ENCODE measurements at places on chromosomes 2 and 18.

- DNase-seq, result no peak
Measured at GRCh38 chr2:38030635-38031355, 45.2 kb downstream of the CYP1B1 start.

- DNase-seq, result no peak
Measured at GRCh38 chr2:216405588-216405987, 6.7 kb upstream of the SMARCAL1 start.

GRCh38 chr2:173667415-173667814 is 297.8 kb downstream of the SP3 start:
- no peak for DNase-seq

- DNase-seq, result no peak
Measured at GRCh38 chr2:127559454-127559853, 24.0 kb downstream of the MYO7B start.

- DNase-seq, result no peak
Measured at GRCh38 chr2:200930947-200931626, 32.4 kb downstream of the ORC2 start.

- DNase-seq, result no peak
Measured at GRCh38 chr2:178860551-178860950, 53.3 kb upstream of the TTN start.

GRCh38 chr2:24985511-24985910 is 13.8 kb upstream of the DNAJC27 start:
- no peak for DNase-seq

GRCh38 chr18:73980289-73980979 is 167.2 kb downstream of the FBXO15 start:
- no peak for DNase-seq

GRCh38 chr2:236661061-236661761 is 91.6 kb downstream of the ACKR3 start:
- no peak for DNase-seq

DNA sequence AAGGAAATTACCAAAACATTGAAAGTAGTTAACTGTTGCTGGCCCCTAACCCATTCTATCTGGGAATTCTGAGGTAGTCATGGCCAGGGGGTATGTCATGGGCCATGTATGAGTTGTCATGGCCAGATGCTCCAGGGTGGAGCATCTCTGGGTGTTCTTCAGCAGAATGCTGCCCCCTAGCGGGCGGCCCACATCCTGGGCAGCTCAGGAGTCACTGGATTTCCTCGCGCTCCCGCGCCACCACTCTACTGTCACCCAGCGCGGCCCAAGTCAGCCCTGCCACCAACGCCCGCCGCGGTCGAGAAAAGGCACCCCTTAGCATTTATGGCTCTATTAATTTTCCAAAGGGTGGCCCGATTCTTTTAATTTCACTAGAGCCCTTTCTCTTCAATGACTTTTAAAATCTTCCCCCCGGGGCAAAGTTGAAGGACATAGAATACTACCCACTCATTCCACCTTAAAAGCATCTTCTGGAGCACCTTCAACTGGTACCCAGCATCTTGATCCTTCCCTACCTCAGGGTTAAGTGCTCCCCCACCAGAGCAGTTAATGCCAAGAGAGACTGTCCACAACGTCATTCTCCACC is 41.6 kb downstream of the PKDCC start:
- DNase-seq, result no peak

- no peak for DNase-seq
Measured at GRCh38 chr18:40283560-40283959, 1671.5 kb upstream of the PIK3C3 start.

DNA sequence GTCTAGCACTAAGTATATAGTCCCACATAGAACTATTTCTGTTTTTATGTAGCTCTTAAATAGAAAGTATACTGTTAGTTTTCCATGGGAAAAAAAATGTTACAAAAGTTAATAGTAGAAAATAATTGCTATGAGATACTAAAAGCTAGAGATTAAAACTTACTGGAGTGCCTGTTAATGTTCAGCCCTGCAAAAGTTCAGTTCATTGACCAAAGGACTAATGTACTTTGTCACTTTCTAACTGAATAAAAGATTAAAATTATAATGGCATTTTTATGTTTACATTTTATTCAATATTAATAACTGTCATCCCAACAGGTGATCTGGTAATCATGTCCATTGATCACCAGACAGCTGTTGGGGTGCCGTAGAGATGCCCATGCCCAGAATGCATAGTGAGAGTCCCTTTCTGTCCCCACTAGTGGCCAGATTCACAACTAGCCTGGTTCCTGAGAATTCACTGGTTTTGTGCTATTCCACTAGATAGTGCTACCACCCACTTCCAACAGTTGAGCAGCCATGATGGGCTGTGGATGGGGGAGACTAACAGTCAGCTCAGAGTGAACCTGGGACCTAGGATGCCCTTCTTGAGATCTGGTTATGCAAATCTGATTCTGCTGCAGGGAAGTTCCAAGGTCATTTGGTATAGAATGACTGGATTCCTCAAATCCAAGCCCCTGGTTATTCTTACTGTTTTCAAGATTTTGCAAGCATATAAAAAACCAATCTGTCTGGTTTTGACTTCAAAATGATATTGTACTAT is 57.8 kb downstream of the AFTPH start:
- no peak for DNase-seq

DNA sequence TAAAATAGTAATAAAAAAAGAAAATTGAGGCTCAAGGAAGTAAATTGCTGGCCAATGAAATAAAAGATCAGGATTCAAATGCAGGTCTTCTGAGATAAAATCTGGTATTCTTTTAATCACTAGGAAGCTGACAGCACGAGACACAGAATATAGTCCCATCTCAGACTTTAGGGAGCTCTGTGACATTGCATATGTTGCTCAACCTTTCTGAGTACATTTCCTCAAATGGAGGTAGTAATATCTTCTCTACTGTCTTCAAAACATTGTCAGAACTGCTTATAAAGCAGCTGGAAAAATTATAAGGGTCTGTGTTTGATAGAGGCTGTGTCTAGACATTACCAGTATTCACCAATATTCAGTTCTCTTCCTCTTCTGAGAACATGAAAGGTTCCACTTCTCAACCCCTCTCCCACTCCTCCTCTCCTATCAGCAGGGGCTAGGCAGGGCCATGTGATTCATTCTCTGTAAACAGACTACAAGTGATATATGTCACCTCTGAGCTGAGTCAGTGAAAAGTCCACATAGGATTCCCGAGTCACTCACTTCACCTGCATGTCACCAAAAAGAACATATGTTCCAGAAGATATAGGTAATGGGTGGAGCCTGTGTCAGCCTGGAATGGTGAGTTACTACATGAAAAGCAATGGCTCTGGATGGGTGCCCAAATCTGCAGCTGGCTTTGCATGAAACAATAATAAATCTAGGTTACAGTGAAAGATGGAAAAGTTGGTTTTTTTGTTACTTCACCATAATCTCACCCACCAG is 7.1 kb downstream of the KCNE4 start:
- DNase-seq, result no peak

DNA sequence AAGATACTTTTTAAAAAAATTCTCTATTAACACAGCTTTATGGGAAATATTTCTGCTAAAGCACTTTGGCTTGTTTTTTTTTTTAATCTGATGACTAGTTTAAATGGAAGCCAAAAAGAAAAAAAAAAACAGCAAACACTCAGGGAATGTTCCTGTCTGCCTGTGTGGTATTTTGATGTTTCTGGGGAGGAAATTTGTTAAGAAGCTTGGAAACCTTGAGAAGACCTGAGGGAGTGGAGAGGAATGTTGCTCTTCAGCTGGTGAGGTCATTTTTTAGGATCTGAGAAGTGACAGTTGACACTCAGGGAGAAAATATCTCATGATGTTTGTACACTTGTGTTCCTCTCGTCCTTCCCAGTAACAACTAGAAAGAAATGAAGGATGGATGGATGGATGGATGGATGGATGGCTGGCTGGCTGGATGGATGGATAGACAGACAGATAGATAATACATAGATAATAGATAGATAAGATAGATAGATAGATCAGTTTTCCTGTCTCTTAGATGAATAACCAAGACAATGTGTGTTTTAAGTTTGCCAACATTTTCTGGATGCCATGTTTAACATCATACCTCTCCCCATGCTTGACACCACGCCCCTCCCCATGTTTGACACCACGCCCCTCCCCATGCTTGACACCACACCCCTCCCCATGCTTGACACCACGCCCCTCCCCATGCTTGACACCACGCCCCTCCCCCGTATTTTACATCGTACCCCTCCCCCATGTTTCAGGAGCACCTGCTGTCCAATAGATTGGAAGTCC is 84.8 kb downstream of the CTIF start:
- DNase-seq, result no peak

DNA sequence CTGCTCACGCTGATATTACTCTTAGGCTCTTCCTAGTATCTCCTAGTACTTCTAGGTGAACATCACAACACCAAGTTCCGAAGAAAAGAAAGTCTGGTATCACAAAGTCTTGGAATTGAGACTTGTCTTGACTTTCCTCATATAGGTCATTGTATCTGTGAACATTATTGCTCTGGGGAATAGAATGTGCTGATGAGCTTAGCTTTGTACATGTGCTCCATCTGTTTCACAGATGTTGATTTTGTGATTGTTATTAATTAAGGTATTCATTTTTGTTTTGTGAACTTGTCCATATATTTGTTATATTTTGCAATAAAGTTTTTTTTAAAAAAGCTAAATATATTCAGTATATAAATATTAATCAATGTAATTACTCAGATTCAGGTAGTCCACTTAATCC is 111.7 kb downstream of the BABAM2 start:
- DNase-seq, result no peak

- no peak for DNase-seq
Measured at GRCh38 chr18:63142594-63143225, 176.9 kb downstream of the BCL2 start.

GRCh38 chr2:127672341-127673224 is 2.7 kb downstream of the LIMS2 start:
- DNase-seq, result no peak

DNA sequence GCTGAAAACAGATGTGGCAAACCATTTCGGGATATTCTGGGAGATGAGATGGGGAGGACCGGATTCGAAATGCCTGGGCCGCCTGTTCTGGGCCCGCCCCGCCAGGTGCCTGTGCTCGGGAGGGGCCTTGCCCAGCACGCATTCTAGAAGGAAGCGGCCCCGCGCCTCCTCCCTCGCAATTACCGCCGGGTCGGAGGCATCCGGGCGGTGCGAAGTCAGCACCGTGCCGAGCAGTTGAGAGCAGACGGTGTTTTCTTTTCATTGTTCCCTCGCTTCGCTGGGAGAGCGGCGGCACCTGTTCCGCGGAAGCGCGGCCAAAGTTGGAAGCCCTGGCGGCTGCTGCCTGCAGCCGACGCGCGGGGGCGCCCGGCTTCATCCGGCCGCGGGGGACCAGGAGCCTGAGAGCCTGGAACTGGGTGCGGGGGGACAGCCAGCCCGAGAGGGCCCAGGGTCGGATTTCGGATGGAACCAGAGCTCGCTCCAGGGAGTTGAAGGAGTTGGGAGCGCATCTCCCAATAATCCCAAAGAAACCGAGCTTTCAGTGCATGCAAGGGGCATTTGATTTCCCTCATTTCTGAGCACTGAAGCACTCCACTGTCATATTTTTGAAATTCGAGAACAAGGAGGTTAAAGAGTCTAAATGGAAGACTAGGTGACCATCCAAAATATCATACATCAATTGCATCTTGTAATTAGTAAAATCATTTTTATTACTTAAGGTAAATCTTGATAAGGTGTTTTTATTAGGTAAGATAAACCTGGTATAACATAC is 241.8 kb upstream of the RAB12 start:
- DNase-seq, result no peak

- no peak for DNase-seq
Measured at GRCh38 chr2:237757616-237758015, 41.0 kb upstream of the RBM44 start.

DNA sequence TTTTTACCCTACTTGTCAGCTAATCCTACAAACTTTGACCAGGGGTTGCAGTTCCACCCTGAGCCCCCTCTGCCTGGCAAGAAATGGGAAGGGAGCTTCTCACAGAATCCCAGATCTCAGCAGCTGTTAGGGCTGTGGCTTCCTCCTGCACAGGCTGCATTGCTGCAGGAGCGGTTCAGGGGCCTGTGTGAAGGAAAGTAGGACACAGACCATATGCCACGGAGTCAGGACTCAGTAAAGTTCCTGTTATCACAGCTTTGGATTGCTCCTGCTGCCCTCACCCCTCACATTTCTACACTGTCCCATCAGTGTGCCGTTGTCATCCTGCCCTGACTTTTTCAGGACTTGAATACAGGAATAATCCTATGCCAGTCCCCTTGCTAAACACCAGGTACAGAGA is 62.8 kb upstream of the SP3 start:
- DNase-seq, result no peak

DNA sequence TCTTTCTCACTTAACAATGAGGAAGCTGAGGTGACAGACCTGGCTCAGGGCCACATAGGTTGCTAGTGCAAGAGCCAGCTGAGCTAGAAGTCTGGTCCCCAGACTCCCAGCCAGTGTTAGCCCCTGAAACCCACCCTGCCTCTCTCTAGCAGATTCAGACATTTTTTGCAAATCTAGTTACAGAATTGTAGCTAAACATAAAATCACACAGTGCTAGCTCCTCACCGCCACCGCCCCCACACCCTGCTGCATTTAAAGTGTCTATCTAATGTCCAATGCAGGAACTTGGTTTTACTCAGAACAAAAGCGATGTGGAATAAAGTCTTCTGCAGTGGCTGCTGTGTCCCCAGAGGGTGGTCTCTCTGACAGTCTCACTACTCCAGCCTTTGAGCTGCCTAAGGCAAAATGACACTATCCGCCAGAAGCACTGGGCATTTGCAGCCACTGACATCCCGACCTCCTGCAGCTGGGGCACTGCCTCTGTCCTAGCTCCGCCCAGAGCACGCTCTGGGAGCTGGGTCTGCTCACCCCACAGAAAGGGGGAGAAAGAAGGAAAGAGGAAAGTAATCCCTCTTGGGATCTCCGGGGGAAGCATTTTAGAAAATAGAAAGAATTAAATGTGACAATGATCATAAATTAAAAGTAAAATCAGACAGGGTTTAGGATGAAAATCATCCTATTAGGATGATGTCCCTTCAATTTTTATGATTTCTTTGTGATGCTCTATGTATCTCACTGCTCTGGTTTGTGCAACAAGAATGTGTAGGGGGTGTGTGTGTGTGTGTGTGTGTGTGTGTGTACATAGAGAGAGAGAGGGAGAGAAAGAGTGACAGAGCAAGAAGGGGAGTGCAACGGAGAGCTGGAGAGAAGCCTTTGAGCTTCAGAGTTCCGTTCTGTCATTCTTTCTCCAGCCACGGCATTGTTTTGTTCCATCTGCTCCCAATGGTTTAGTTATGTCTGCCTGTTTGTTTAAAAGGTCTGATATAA is 50.5 kb upstream of the ST8SIA3 start:
- DNase-seq, result no peak

DNA sequence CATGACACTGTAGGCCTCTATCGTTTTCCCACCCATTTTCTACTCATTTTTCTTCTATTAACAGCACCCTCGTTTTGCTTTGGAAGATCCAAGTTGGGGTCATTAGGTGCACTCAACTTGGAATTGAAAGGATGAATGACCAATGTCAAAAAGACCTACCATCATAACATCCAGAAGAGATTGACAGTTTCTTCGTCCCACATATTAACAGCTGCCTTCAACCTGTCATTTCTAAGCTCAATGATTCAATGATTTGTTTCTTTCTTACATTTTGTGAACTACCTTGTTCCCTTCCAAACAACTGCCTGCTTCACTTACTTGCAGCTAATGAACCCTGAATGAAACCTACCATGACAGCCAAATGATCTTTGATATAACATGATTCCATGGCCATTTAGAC is 224.0 kb upstream of the KCNH7 start:
- no peak for DNase-seq

All from T-helper 22 cell (primary cell).